Fibroblast of lung (primary cell): ENCODE measurements at places on chromosomes 5 and 9. TPM values are rescaled to one million over a fixed set of nuclear protein-coding genes. Genes with fewer than 3 reads are reported as not detected.
A peak's percentile ranks its signal among the peaks of the same experiment; 100 is the strongest.

DNA sequence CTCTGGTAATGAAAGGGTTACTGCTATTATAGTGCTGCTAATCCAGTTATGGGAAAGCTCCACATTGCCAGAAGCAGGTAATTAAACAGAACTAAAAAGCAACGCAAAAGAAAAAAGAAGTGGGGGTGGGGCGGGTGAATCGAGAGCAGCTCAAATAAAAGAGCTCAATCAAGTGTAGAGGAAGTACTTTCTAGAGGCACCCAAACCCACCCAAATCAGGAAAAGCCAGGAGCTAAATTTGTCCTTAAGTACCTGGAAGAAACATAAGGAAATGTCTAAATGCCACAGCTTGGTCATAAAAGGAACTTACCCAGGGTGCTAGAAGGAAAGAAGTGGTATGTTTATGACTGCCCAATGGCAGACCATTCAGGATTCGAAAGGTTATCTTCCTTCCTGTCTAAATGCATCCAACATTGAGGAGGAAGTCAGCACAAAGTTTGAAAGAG, 2.4 kb upstream of the RNF145 start:
- H3K27ac ChIP-seq, result no peak overlapping the region
- H3K27me3 ChIP-seq, result no peaks in the 10 kb centered on the region
- peaks cover 2% of the 10 kb centered on the region for H3K4me1 ChIP-seq
- H3K4me3 ChIP-seq, result no peak overlapping the region

DNA sequence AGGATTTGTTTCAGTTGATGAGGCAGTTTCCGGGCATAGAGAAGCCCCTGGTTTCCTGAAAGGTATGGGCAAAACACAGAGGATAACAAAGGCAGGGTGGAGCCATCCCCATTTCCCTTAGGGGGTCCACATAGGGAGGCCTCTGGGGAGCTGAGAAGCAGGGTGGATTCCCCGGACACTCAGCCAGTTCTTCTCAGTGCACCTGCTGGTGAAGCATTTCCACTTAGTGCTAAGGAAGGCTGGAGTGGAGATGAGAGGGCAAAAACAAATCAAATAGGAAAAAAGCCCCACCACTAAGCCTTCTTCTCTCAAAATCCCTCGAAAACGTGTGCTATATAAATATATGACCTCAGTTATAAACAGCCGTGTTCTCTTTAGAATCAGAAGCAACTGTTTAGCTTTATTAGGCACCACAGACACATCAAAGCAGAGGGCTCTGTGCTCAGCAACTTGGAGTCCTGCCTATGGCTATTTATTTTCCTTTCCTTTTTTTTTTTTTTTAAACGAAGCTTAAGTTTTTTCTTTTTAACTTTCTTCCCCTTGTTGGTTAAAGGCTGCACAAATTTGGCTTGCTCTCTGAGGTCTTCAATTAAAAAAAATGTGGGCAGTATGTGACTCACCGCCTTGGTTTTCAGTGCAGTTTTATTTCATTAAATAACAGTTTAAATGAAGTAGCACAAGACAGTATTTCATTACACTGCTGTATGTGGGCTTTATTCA, 67.7 kb downstream of the PRDM6 start:
- no peaks in the 10 kb centered on the region for H3K27me3 ChIP-seq
- peaks cover 24% of the 10 kb centered on the region for H3K4me1 ChIP-seq
- H3K36me3 ChIP-seq, result peaks cover 2% of the 10 kb centered on the region
- no peak overlapping the region for H3K4me3 ChIP-seq
- DNase-seq, result peak; percentile 98

GRCh38 chr5:8906303-8906967, 639.4 kb downstream of the SEMA5A start:
- H3K27me3 ChIP-seq, result no peaks in the 10 kb centered on the region
- no peak overlapping the region for H3K4me3 ChIP-seq
- peak; percentile 91 for DNase-seq
- H3K36me3 ChIP-seq, result no peaks in the 10 kb centered on the region
- peak overlapping the region; percentile 30 for H3K27ac ChIP-seq

DNA sequence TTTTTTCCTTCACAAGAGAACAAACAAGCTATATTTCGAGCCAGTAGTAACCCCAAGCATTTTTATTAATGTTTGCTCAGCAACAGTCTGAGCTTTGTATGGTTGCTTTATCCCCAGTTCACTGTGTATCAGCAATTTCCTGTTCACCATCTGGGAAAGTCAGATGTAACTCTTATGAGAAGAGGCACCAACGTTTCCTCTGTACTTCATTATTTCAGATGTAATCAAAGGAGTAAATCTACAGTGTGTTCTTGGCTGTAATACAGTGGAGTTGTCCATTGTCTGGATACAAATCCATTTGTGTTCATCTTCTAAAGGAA, 340.2 kb downstream of the ARRDC3 start:
- H3K27ac ChIP-seq, result no peak overlapping the region
- no peaks in the 10 kb centered on the region for H3K4me1 ChIP-seq
- no peaks in the 10 kb centered on the region for H3K36me3 ChIP-seq
- no peak overlapping the region for H3K4me3 ChIP-seq
- no peaks in the 10 kb centered on the region for H3K27me3 ChIP-seq
- no peak for DNase-seq

TMEFF1 gene
- total RNA-seq, result 1.8 and 2.5 TPM in 2 replicates

RORB gene
- 2.1 and 4.3 TPM in 2 replicates for total RNA-seq

DNA sequence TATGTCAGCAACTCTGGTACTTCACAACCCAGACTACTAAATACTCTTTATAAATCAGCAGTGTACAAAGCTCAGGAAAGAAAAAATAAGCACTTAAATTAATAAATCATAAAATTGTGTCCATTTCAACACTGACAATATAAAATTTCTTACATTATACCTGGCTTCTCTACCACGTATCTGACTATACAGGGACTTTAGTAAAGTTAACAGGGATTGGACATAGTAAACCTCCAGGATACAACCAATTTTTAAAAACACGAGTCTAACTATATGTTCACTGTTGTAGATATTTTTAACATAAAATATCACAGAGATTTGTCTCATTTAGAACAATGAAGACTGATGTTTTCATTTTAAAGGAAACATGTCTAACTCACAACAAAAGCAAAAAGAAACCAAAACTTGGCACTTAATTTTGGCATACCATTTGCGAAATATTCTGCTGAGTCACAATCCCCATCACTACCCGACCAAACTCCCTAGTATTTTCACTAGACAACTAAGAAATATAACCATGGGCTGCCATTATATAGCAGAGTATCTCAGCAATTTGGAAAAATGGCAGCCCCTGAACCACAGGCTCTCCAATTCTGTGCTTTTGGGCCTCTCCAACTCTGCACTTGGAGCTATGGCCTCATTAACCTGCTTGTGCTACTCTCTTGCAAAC, 14.4 kb downstream of the FAM169A start:
- peak overlapping the region; percentile 25 for H3K4me3 ChIP-seq
- DNase-seq, result peak; percentile 65
- peak overlapping the region; percentile 22 for H3K27ac ChIP-seq
- peaks cover 5% of the 10 kb centered on the region for H3K4me1 ChIP-seq
- no peaks in the 10 kb centered on the region for H3K27me3 ChIP-seq
- no peaks in the 10 kb centered on the region for H3K36me3 ChIP-seq

DNA sequence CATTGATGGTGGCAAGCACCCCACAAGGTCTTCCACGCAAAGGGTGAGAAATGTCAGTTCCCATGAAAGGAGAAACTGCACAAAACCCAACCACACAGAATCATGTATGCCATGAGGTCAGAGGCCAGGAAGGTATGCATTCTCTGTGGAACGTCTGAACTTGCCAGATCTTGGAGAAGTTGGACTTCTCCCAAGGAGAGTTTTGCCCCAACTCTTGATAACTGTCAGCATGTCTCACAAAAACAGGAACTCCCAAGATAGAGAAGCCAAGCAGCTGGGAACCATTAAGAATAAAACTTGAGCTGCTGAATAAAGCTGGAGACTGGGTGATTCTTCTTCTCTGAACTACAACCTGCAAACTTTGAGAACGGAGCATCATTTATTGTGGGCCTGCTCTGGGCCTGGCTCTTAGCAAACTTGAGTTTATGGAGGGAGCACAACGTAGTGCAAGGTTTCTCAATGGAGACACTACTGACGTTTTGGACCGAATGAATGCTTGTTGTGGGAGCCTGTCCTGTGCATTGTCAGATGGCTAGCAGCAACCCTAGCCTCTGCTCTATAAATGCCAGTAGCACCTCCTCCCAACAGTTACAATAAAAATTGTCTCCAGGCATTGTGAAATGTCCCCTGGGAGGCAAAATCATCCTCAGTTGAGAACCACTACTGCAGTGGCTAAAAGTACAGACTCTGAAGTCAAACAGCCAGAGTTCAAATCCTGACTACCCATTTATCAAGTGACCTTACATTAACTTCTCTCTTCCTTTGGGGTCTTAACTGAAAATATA, 193.5 kb downstream of the ACTL7B start:
- H3K4me3 ChIP-seq, result no peak overlapping the region
- H3K4me1 ChIP-seq, result no peaks in the 10 kb centered on the region
- H3K27ac ChIP-seq, result no peak overlapping the region
- no peaks in the 10 kb centered on the region for H3K27me3 ChIP-seq
- DNase-seq, result no peak
- no peaks in the 10 kb centered on the region for H3K36me3 ChIP-seq

DOK3 gene
- total RNA-seq, result 0.99 and 2.1 TPM in 2 replicates

DNA sequence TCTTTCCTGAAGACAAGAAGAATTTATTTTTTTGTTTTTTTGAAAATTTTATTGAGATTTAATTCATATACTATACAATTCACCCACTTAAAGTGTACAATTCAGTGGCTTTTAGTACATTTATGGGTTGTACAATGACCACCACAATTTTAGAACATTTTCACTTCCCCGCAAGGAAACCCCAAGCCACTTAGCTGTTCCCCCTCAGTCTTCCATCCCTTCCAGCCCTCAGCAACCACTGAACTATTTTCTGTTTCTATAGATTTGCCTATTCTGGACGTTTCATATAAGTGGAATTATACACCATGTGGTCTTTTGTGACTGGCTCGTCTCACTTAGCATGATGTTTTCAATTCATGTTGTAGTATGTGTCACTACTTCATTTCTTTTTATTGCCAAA, 28.0 kb downstream of the DNAI1 start:
- no peaks in the 10 kb centered on the region for H3K4me1 ChIP-seq
- no peak for DNase-seq
- no peaks in the 10 kb centered on the region for H3K36me3 ChIP-seq
- peaks cover 3% of the 10 kb centered on the region for H3K27me3 ChIP-seq
- H3K27ac ChIP-seq, result no peak overlapping the region

GRCh38 chr9:130997925-130998596, 10.9 kb upstream of the LAMC3 start:
- no peaks in the 10 kb centered on the region for H3K36me3 ChIP-seq
- H3K4me1 ChIP-seq, result peaks cover 8% of the 10 kb centered on the region
- peaks cover 16% of the 10 kb centered on the region for H3K27me3 ChIP-seq
- no peak overlapping the region for H3K27ac ChIP-seq
- H3K4me3 ChIP-seq, result no peak overlapping the region
